ENCODE measurements at places on chromosomes 12 and 14. TPM values are rescaled to one million over a fixed set of nuclear protein-coding genes. Genes with fewer than 3 reads are reported as not detected.

DNA sequence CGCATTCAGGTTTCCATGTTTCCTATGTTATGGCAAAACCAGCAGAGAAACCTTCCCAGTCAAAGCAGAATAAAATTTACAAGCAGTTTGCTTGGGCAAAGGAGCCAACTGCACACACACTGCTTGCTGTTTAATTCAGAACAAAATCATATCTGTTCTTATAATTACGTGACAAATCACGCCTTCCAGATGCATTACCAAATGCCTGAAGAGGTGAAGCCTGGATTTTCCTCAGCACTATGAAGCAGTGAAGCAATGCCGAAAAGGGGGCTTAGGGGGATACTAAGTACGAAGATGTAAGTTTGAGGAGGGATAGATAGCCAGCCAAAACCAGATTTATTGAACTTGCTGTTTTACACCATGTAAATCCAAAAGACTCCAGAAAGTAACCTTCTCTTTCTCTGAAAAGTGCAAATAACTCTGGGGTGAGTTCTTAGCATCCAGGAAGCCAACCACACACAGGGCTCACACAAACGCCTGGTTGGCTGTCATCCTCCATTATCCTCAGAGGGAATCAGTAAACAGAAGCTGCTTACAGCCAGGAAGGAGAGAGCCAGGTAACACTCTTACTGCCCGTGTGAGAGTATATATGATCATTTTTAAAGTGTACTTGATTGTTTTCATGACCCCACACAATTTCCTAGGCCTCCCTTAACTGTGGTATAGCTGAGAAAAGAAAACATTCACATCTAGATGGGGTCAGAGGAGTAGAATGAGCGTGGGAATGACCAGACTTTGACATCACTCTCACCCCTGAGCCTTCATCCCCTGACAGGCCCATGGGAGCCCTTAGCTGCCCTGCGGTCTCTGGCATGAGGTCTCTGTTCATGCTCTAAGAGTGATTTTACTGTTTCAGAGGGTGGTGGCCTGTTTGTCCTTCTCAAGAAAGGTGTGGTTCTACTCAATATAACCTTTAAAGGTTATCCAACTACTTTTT, 442.5 kb downstream of the EGLN3 start:
- no peak for DNase-seq

GRCh38 chr12:52942066-52942900, 6.6 kb upstream of the KRT18 start:
- DNase-seq: no peak

TAS2R46 gene
- polyA plus RNA-seq: 0.09 TPM

GRCh38 chr14:104548802-104549535, 30.6 kb upstream of the C14orf180 start:
- DNase-seq: no peak

GDF3 gene
- not detected for polyA plus RNA-seq

LRIG3 gene
- 33.9 TPM for polyA plus RNA-seq

Data from BJ (cell line).